ENCODE measurements at places on chromosomes 4 and X.

GRCh38 chr4:18803781-18804180, 782.2 kb upstream of the LCORL start:
- DNase-seq = no peak

GRCh38 chr4:37359261-37359660, 114.7 kb downstream of the NWD2 start:
- no peak for DNase-seq

DNA sequence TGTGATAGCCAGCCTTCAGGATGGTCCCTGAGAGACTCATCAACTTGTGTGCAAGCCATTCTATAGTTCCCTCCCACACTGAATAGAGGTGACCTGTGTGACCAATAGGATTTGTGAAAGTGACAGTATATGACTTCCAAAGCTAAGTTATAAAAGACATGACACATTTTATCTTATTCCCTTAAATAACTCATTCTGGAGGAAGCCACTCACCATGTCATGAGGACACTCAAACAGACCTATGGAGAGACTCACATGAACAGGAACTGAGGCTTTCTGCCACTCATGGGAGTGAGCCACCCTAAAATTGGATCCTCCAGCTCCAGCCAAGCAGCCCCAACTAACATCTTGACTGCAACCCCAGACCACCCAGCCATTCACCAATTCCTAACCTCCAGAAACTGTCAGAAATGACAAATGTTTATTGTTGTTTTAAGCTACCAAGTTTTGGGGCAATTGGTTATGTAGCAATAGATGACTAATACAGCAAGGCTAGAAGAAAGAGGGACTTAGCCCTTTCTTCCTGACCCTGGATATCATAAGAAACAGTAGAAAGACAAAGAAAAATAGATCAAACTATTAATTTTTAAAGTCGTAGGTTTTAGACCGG, 9.0 kb upstream of the CHIC2 start:
- DNase-seq = no peak

DNA sequence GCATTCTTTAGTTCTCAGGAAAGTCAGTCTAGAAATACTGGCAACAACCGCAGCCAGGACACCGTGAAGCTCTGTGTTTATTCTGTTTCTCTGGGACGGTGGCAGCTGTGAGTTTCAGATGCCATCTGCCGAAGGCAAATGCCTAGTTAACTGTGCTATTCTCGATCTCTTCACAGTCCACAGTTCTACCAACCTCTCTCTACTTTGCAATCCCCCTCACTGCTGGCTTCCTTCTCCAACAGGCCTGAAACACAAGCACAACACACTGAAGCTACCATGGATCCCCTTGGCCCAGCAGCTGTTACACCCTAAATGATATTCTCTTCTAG, 118.8 kb downstream of the ZNF827 start:
- no peak for DNase-seq

GRCh38 chr4:114021451-114021850, 42.0 kb upstream of the ARSJ start:
- DNase-seq = no peak

DNA sequence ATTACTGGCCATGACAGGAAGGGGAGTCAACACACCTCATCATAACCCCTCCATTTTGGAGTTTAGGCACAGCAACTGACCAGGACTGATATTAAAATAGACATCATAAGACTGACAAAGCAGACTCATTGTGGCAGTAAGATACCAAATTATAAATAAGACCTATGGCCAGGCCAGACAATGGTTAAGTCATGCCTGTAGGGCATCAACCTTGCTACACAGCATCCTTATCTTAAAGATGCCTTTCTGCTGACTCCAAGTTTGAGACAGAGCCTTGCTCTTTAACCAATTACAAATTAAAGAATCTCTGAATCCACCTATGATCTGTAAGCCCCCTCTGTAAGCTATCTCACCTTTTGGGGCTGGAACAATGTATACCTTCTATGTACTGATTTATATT, 65.5 kb downstream of the VCX2 start:
- DNase-seq = no peak

DNA sequence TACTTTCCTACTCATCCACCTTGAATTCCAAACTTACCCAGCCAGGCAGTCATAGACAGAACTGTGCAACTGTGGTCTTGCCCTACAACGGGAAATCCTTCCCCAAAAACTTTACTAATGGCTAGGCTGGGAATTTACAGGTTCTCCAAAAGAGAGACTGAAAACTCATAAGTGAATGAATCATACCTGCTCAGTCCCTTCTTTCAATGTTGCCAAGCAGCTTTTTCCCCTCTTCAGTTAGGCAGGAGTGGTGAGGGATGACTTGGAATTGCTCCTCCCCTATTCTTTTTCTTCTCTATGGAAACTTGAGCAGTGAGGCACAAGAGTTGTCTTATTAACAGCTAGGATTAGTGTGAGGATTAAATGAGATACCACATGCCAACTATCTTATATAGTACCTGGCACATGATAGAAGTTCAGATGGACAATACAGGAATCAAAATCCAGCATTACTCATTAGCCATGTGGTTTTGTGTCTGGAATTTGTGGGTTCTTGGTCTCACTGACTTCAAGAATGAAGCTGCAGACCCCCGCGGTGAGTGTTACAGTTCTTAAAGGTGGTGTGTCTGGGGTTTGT, 105.9 kb downstream of the TEX13A start:
- no peak for DNase-seq

DNA sequence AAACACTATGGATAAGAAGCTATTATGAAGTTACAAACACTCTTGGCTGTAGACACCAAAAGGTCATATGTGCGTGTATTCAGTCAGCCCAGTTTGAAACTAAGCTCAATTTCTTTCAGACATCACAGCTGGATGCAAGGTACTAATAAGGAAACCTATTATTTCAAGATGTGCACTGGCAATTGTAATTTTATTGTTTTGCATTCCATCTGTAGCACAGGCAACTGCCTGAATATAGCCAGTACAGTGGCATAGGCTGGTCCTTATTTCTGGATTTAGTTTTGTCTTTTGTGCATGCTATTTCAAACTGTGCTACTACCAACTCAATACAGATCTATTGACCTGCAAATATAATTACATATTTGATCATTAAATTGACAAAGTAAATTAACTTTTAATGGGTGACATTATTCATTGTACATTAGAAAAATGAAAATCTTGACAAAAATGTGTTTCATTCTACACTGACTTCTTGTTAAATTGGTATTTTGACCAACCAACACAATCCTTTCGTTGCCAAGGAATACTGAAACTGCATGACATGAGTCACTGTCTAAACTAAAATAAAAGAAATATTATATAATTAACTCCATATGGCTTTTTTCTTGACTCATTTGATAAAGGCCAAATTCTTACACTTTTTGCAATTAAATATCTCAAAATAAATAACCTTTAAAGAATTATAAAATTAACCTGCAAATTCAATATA, 594.3 kb upstream of the ADGRL3 start:
- no peak for DNase-seq

GRCh38 chr4:20095805-20096541, 155.7 kb upstream of the SLIT2 start:
- no peak for DNase-seq

DNA sequence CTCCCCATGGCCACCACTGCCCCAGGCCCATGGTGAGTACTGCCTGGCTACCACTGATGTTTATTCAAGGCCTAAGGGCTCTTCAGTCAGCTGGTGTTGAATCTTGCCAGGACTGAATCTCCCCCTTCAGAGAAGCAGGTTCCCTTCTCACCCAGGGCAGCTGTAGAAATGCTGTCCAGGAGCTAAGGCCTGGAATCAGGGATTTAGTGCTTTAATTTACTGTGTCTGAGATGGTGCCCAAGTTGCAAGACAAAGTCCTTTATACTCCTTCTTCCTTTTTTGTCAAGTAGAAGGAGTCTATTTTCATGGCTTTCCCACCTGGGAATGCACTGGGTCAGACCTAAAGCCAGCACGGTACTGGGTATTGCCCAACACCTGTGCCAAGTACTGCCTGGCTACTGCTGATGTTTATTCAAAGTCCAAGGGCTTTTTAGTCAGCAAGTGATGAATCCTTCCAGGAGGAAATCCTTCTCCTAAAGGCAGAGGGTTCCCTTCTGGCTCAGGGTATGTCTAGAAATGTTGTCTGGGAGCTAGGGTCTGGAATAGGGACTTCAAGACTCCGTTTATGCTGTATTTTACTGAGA, 117.6 kb upstream of the ATOH1 start:
- DNase-seq = no peak

GRCh38 chr4:54539500-54540029, 118.2 kb upstream of the KIT start:
- no peak for DNase-seq

DNA sequence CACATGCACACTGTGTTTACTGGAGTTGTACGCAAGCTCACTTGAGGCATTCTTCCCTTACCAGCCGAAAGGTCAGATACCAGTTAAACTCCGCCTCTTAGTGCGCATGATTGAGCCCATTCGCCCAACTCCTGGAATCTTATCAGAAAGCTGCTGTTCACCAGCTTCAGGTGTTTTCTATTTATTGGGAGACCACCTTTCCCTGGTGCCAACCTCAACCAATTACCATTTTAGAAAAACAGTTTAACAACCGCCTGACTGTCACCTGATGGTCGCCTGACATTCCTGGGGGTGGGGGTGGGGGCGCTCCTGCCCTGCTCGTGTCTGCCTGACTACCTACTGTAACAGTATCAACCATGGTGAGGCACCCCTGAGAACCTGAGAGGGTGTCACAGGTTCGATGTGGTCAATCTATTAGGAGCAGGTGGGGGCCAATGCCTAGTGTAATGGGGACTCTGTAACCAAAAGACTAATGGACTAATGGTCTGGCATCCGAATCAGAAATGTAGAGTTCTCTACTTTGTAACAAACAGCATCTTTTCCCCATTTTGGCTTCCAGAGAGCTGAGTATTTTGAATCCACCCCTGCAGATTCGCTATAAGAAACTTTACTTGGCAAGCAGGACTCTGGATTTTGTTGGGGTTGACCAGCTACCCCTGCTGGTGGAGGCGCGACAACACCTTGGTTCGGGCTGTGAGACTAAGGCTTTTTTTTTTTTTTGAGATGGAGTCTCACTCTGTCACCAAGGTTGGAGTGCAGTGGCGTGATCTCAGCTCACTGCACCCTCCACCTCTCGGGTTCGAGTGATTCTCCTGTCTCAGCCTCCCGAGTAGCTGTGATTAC, 58.2 kb upstream of the ZNF157 start:
- peak; percentile 55 for DNase-seq

- DNase-seq = no peak
These were observed 165.1 kb downstream of the TSPAN5 start for GRCh38 chr4:98493296-98493695.

- DNase-seq = no peak
These were observed 109.3 kb downstream of the MGST2 start for GRCh38 chr4:139774759-139775487.

DNA sequence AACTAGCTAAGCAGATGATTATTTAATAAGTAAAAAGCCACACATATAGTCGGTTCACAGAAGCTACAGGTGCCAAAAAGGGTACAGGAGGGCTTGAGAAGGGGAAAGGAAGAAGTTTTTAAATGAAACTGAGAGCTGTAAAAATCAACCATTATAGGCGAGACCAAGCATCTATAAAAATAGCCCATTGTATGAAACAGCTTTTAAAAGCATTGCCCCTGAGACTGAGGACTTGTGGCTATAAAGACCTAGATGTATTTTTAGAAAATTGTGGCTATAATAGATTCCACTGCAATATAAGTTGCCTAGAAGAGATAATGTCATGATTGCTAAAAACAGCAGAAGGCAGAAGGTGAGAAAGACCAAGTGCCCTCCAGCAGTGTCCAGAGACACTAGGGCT, 15.0 kb upstream of the TTC29 start:
- no peak for DNase-seq

- no peak for DNase-seq
These were observed 1.8 kb downstream of the ARHGEF6 start for GRCh38 chrX:136778916-136779315.

DNA sequence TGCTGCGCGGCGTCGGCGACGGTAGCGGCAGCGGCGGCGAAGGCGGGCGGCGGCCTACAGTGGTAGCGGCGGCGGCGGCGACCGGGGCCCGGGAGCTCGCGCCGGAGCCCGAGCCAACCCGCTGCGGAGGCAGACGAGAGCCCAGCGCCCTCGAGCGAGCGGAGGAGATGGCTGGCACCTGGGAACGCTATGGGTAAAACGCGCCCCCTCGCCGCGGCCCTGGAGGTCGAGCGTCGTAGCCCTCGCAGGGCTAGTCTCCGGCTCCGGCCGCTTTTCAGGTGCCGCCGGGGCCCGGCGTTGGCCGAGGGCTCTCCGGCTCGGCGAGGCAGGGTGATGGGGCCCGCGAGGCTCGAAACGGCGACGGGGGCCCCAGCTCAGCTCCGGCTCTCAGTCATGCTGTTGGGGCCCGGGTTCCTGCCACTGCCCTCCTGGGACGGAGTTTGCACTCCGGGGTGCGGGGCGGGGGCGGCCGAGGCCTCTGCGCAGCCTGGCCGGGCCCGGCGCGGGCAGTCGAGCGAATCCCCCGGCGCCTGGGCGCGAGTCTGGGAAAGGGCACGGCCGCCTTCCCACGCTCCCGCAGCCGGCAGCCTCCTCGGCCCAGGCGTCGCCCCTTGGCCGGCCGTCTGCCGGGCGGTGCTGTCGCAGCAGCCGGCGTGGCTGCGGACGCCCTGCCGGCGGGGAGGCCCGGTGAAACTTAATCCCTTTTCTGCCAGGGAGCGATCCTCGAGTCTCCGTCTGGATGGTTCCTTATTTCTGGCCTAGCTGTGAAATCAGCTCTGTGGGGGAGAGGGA, 768 bp downstream of the MID2 start:
- DNase-seq = peak; percentile 57

DNA sequence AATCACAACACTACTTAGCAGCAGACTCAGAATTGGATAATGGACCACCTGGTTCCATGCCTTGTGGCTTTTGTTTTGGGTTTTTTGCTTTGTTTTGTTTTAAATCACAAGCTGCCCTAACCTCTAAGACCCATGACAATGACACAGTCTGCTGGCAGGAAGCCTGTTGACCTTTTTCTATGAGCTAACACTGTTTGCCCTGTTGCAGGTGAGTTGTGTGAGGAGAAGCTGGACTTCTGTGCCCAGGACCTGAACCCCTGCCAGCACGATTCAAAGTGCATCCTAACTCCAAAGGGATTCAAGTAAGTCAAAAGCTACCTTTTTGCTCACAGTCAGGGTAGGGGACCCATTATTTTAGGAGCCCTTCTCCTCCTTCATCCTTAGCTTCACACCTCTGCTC, 110.8 kb upstream of the PACRGL start:
- no peak for DNase-seq
